ENCODE measurements at places on chromosomes 1 and 21.

GRCh38 chr1:231818337-231818736, 191.7 kb downstream of the DISC1 start:
- DNase-seq: peak; percentile 45

GRCh38 chr1:241799416-241799815, 48.6 kb upstream of the EXO1 start:
- no peak for DNase-seq

- peak; percentile 26 for DNase-seq
Measured at GRCh38 chr1:169925505-169926482, 32.1 kb upstream of the SCYL3 start.

DNA sequence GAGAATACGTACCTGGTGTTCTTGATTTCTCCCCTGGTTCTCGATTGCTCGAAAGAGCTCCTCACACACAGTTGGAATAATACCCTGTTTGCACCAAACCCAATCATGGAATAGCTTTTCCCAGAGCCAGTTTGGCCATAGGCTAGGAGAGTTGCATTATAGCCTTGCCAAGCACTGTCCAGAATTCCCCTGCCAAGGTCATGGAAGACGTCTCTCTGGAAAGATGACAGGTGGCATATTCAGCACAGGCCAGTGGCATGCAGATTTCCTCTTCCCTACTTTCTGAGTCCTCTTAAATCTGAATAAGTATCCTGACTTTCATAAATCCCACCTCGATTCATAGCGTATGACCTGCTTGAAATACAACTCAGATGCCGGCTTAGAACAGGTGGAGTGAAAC, 96.5 kb downstream of the SCCPDH start:
- DNase-seq: no peak

GRCh38 chr21:46561445-46562090, 43.3 kb downstream of the S100B start:
- no peak for DNase-seq

DNA sequence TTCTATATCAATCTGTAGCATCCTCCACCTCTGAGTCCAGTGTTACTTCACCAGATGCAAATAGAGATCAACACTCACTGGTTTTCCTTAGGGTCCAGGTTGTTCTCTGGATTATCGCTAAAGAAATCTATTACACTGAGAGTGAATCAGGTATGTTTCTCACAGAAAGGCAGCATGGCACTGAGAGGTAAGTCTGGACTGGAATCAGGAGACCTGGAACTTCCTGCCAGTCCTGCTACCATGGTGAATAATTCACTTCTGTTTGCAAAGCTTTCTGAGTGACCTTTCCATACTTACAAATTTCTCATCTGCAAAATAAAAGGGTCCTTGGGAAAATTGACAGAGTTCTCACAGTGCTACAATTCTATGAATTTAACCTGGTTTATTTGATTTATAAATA, 1583.3 kb downstream of the MRPL39 start:
- DNase-seq: no peak

GRCh38 chr1:159839116-159839849, 12.6 kb downstream of the SLAMF8 start:
- no peak for DNase-seq

GRCh38 chr1:160103658-160104408, 5.4 kb upstream of the IGSF8 start:
- DNase-seq: no peak

GRCh38 chr1:241488739-241489138, 30.8 kb downstream of the FH start:
- no peak for DNase-seq

- peak; percentile 48 for DNase-seq
Measured at GRCh38 chr1:116826818-116827606, 72.8 kb downstream of the CD2 start.

- DNase-seq: no peak
Measured at GRCh38 chr1:179516976-179517705, 58.6 kb downstream of the NPHS2 start.
